ENCODE measurements at places on chromosomes 4 and X. TPM values are rescaled to one million over a fixed set of nuclear protein-coding genes. Genes with fewer than 3 reads are reported as not detected.

TMPRSS11D gene
- not detected for polyA plus RNA-seq

GABRA4 gene
- not detected for polyA plus RNA-seq

RASGEF1B gene
- polyA plus RNA-seq, result not detected

GLRA3 gene
- polyA plus RNA-seq, result not detected

RBMXL3 gene
- polyA plus RNA-seq, result not detected

DNA sequence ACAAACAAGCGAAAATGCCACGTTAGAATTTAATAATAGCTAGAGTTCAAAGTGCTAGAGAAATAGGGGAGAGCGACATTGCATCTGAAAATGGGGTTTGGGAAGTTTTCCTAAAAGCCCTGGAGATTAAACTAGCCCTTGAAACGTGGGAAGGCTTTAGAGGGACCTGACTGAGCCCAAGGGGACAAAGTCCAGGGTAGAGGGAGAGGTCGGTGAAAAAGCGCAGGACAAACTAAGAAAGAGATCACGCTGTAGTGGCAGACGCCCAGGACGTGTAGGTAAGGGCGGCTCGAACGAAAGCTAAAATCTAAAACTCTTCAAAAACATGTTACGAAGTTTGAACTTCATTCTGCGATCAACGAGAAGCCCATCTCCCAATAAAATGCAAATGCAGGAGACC lies 1.1 kb upstream of the ATP11C start:
- no peak for DNase-seq
